ENCODE measurements at places on chromosomes 7 and 10.
A peak's percentile ranks its signal among the peaks of the same experiment; 100 is the strongest.

- DNase-seq, result no peak
Observed at GRCh38 chr7:28269700-28270361, 89.2 kb upstream of the JAZF1 start.

DNA sequence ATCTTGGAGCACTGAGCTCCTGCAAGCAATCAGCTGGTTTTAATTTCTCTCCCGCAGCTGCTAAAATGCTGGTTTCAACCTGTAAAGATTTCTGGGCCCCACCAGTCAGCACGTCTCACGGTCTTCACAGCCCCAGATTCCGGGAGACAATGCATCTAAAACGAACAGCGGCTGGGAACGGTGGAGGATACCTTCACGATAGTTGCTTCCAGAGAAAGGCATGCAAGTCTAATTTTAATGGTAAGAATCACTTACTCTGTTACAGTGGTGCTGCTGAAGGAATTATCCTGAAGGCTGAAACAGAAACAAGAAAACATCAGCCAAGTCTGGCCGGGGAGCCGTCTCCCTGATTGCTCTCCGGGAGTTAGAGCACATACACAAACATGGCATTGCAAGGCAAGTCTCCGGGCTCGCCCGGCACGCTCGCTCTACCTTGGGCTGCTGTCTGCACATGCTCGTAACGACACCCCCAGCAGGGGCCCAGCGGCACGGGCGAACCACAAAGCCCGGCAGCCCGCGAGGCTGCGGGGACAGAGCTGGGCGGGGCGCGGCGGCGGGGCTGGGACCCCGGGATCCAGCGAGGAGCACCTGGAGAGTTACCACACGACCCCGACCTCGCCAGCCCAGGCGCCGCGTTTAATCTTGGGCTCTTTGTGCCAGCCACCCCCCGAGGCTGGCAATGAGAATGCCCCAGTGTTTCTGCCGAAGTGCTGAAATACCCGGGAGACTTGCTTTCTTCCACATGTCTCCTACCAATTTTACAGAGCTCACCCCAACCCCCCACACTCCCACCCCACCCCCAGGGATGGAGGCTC lies at the start of gene FAM13C:
Gene FAM13C (minus strand): TSS at position 406 of the 815 bp plus-strand sequence. CDS start 89 bp downstream, at position 317.
- DNase-seq, result peak; percentile 65

GRCh38 chr10:944034-944831 lies 12.7 kb upstream of the LARP4B start:
- DNase-seq, result peak; percentile 22

DNA sequence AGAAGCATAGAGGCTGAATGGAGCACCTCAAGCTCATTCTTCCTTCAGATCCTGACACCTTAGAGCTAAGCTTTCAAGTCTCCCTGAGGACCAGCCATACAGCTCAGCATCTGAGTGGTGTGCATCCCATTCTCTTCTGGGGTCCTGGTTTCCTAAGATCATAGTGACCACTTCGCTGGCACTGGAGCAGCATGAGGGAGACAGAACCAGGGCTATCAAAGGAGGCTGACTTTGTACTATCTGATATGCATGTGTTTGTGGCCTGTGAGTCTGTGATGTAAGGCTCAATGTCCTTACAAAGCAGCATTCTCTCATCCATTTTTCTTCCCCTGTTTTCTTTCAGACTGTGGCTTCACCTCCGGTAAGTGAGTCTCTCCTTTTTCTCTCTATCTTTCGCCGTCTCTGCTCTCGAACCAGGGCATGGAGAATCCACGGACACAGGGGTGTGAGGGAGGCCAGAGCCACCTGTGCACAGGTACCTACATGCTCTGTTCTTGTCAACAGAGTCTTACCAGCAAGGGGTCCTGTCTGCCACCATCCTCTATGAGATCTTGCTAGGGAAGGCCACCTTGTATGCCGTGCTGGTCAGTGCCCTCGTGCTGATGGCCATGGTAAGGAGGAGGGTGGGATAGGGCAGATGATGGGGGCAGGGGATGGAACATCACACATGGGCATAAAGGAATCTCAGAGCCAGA lies 31.0 kb downstream of the PRSS2 start:
- DNase-seq, result no peak

- no peak for DNase-seq
Observed at GRCh38 chr10:71712572-71713134, 6.9 kb downstream of the C10orf105 start.

- peak; percentile 81 for DNase-seq
Observed at GRCh38 chr10:74437822-74438221, 286.8 kb downstream of the ADK start.

GRCh38 chr10:80946957-80947726 lies 409.4 kb downstream of the SH2D4B start:
- no peak for DNase-seq

DNA sequence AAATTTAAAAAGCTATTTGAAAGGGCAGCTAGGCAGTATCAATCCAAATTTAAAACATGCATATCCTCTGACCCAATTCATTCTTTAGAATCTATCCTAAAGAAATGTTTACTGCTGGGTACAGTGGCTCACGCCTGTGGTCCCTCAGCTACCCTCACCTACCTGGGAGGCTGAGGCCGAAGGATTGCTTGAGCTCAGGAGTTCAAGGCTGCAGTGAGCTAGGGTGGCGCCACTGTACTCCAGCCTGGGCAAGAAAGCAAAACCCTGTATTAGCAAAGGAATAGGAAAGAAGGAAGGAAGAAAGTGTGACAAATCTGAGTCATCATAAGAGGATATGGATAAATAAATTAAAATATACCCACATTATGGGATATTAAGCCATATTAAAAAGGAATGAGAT lies 36.3 kb downstream of the C7orf33 start:
- no peak for DNase-seq
